ENCODE measurements at places on chromosomes 2 and 18. TPM values are rescaled to one million over a fixed set of nuclear protein-coding genes. Genes with fewer than 3 reads are reported as not detected.
A peak's percentile ranks its signal among the peaks of the same experiment; 100 is the strongest.

GRCh38 chr2:187523325-187523724 is 30.9 kb downstream of the TFPI start:
- no peaks in the 10 kb centered on the region for H3K36me3 ChIP-seq
- H3K4me1 ChIP-seq = no peaks in the 10 kb centered on the region
- no peak for DNase-seq
- no peak overlapping the region for H3K27ac ChIP-seq
- no peak overlapping the region for H3K4me3 ChIP-seq

The YES1 gene
- 60.6 TPM for polyA plus RNA-seq

DNA sequence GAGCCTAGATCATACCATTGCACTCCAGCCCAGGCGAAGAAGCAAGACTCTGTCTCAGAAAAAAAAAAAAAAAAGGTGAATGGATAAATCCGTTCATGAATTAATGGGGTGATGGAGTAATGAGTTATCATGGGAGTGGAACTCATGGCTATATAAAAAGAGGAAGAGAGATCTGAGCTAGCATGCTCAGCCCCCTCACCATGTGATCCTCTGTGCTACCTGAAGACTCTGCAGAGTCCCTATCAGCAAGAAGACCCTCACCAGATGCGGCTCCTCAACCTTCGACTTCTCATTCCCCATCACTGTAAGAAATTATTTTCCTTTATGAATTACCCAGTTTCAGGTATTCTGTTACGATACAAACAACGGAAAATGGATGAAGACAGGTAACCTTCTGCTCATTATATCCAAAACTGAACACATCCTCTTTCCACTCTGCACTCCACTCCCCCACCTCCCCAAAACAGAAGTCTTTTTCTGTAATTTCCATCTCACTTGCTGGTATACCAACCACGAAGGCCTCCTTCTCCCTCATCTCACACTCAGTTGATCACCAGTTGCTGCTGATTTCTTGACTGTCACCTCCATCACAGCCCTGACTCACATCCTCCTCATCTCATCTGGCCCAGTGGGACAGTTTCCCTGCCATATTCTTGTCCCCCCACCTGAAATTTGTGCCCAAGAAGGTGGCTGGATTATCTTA is 8.8 kb downstream of the RETREG2 start:
- DNase-seq = peak; percentile 24
- H3K36me3 ChIP-seq = peaks cover 25% of the 10 kb centered on the region
- no peaks in the 10 kb centered on the region for H3K4me1 ChIP-seq
- no peaks in the 10 kb centered on the region for H3K27me3 ChIP-seq
- H3K27ac ChIP-seq = no peak overlapping the region

The ALPG gene
- not detected for polyA plus RNA-seq

DNA sequence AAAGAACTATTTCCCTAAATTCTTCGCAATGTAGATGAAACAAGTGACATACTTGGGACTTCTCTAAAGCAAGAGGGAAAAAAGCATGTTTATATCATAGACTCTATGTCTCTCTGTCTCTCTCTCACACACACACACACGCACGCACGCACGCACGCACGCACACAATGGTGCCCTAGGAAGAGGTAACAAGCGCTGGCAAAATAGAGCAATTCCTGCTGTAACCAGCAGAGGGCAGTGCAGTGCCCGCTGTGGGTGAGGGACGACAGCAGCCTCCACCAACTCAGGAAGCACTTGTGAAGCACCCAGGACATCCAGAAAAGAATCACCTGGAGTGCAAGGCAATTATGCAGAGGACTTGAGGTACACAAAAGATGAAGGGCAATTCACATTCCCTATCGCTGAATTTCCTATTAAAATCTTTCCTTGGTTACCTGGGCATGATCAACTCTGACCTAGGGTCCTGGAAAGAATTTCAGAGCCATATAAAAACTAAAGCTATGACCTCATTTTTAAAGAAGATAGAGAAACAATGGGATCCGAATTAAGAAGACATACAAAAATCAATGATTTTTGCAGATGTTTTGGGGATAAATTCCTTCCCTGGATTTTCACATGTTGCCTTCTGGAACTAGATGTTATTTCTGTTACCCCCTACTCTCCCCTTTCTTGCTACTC is 166.4 kb downstream of the PDE11A start:
- H3K4me3 ChIP-seq = no peak overlapping the region
- peaks cover 10% of the 10 kb centered on the region for H3K4me1 ChIP-seq
- DNase-seq = no peak
- H3K27me3 ChIP-seq = no peaks in the 10 kb centered on the region

GRCh38 chr2:234363011-234363487 is 133.8 kb downstream of the ARL4C start:
- no peak for DNase-seq
- H3K27ac ChIP-seq = no peak overlapping the region
- peaks cover 32% of the 10 kb centered on the region for H3K4me1 ChIP-seq

The EVX2 gene
- not detected for polyA plus RNA-seq

The MARS2 gene
- polyA plus RNA-seq = 8.3 TPM

The ATOH8 gene
- polyA plus RNA-seq = 9.4 TPM
